K562 (cell line): ENCODE measurements at places on chromosomes 12 and 14. TPM values are rescaled to one million over a fixed set of nuclear protein-coding genes. Genes with fewer than 3 reads are reported as not detected.

DNA sequence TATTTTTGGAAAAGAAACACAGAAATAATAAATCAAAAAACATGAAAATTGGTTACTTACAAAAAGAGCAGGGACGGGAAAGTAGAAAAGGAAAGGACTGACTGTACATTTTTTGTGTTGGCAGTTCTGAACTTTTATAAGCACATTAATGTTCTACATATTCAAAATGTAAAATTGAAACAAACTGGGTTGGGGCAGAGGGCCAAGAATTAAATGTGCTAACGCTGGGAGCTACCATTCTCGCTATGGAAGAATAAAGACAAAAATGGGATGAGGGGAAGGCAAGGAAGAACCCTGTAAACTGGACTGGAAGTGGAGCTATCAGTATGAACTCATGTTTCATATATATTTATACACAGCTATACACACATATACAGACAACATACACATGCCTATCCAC, 24.5 kb downstream of the ATP2B1 start:
- no peak overlapping the region; the same call in 2 of the 3 replicates for H3K27ac ChIP-seq
- H3K4me3 ChIP-seq: no peak overlapping the region
- no peaks in the 10 kb centered on the region for H3K27me3 ChIP-seq
- H3K36me3 ChIP-seq: peaks cover 2% of the 10 kb centered on the region
- peaks cover 14% of the 10 kb centered on the region; the same call in 2 of the 3 replicates for H3K4me1 ChIP-seq
- DNase-seq: no peak

GRCh38 chr14:101064121-101064661, 160.7 kb upstream of the RTL1 start:
- H3K36me3 ChIP-seq: no peaks in the 10 kb centered on the region
- DNase-seq: no peak
- H3K4me1 ChIP-seq: no peaks in the 10 kb centered on the region
- H3K4me3 ChIP-seq: no peak overlapping the region
- H3K27ac ChIP-seq: no peak overlapping the region

DNA sequence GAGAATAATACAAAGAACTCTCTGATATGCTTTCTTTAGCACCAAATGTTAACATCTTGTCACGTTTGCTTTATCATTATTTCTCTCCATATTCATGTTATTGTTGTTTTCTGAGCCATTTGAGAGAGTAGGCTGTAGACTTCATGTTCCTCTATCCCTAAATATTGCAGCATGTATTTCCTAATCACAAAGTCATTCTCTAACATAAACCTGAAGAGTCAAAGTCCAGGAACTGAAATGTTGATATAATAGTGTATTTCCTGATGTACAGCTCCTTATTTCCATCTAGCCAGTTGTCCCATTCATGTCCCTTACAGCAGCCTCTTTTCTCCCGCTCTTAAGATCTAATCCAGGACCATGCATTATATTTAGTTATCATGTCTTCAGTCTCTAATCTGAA, 72.8 kb downstream of the SPATS2 start:
- H3K27ac ChIP-seq: no peak overlapping the region
- H3K36me3 ChIP-seq: no peaks in the 10 kb centered on the region
- no peak overlapping the region for H3K4me3 ChIP-seq
- no peak for DNase-seq
- H3K27me3 ChIP-seq: no peaks in the 10 kb centered on the region
- no peaks in the 10 kb centered on the region; the same call in 1 of the 2 replicates for H3K4me1 ChIP-seq

GRCh38 chr14:51369814-51370213, 129.8 kb downstream of the TMX1 start:
- DNase-seq: peak; percentile 19
- no peak overlapping the region for H3K4me3 ChIP-seq
- H3K27me3 ChIP-seq: no peaks in the 10 kb centered on the region
- no peak overlapping the region for H3K27ac ChIP-seq

Gene KLRG1
- polyA plus RNA-seq: 2.0 and 3.1 TPM in 2 replicates

- H3K27me3 ChIP-seq: no peaks in the 10 kb centered on the region
- H3K4me1 ChIP-seq: peaks cover 5% of the 10 kb centered on the region; the same call in 2 of the 3 replicates
- DNase-seq: no peak
- no peak overlapping the region for H3K4me3 ChIP-seq
- H3K36me3 ChIP-seq: peaks cover 43% of the 10 kb centered on the region
- H3K27ac ChIP-seq: no peak overlapping the region
These were observed 8.5 kb downstream of the MAPKAPK5 start for GRCh38 chr12:111850526-111850925.

Gene RBP5
- polyA plus RNA-seq: 12.2 and 12.5 TPM in 2 replicates

Gene KRT85
- polyA plus RNA-seq: not detected in 2 replicates

DNA sequence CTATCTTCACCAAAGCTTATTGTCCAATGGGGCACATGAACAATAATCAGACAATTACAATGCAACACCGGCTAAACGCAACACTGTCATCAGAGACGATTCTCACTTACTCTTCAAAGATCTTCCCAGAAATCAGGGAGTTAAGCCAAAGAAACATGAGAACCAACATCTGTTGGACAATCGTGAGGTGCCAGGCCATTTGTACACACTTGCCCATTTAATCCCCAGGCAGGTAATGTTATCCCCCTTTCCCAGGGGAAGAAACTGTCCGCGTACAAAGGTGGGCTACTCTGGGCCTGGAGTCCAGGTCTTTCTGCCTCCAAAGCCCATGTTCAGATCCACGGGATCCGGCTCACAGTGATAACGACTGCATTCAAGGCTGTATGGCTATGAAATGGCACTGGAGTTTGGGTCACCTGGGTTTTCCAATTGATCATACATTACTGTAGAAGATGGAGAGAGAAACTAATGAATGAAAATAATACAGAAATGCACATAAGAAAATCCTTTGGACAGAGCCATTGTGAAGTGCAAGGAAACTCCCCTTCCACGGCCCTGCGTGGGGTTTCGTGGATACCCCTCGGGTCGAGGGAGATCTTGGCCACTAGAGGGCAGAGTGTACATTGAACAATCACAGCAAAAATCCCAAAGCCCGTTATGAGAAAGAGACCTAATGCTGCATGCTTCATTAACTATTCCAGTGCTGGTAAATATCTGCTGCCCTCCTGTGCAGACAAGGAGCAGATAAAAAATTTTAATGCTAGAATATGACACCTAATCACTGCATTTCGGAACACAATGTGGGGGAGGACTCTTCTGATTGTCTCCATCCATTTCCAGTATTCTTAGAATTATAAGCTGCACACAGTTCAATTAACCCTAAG, 111.4 kb downstream of the EGLN3 start:
- peaks cover 5% of the 10 kb centered on the region for H3K4me1 ChIP-seq
- no peaks in the 10 kb centered on the region for H3K36me3 ChIP-seq
- H3K4me3 ChIP-seq: no peak overlapping the region
- H3K27ac ChIP-seq: no peak overlapping the region

DNA sequence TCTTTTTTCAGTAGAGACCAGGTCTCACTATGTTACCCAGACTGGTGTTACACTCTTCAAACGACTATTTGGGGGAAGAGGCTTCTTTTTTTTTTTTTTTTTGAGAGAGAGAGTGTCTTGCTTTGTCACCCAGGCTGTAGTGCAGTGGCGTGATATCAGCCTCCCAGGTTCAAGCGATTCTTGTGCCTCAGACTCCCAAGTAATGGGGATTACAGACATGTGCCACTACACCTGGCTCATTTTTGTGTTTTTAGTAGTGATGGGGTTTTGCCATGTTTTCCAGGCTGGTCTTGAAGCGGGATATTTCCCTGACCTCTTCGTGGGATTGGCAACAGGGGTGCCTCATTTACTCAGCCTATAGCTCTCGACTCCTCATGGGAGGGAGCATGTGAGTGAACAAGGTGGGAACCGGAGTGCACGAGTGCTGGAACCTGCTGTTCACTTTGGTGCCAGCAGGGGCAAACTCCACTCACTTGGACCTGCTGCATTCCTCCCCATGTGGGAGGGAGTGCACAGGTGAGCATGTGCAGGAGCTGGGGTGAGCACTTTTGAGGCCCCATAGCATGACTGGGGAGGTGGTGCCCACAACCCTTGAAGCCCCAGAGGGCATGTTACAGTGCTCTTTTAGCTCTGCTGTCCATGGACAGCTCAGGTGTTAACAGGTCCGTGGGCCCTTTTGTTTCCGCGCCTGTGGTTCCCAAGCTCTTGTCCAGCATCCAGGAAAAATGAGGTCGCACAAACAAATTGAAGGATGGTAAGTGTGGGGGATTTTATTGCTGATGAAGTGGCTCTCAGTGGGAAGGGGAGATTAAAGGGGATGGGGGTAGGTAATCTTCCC, 79.1 kb upstream of the HECTD1 start:
- DNase-seq: peak; percentile 22
- no peaks in the 10 kb centered on the region for H3K36me3 ChIP-seq
- no peaks in the 10 kb centered on the region for H3K27me3 ChIP-seq
- H3K4me3 ChIP-seq: no peak overlapping the region

- peak; percentile 39 for DNase-seq
- no peaks in the 10 kb centered on the region for H3K27me3 ChIP-seq
- no peaks in the 10 kb centered on the region for H3K4me1 ChIP-seq
- no peak overlapping the region for H3K4me3 ChIP-seq
- H3K36me3 ChIP-seq: no peaks in the 10 kb centered on the region
- no peak overlapping the region for H3K27ac ChIP-seq
These were observed 62.7 kb downstream of the GALNT4 start for GRCh38 chr12:89461649-89462612.

DNA sequence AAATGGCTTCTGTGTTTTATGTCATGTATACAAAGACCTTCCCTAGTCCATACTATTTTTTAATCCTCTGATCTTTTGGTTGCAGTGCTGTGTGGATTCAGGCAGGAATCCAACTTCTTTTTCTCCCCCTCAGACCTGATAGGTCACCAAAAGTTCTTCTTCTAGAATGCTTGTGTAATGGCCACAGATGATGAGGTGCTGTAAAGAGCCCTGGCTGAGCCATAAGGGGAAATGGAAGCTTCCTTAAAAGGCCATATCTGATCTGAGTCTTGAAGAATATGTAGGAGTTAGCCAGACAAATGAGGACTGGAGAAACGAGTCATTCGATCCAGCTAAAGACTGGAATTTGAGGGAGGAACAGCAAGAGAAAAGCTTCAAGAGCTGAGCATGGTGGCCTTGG, 353.9 kb downstream of the PCNX1 start:
- no peaks in the 10 kb centered on the region for H3K4me1 ChIP-seq
- H3K27ac ChIP-seq: no peak overlapping the region
- H3K36me3 ChIP-seq: no peaks in the 10 kb centered on the region
- no peak overlapping the region for H3K4me3 ChIP-seq

GRCh38 chr12:80353254-80353653, 90.8 kb upstream of the PTPRQ start:
- no peak overlapping the region for H3K4me3 ChIP-seq
- no peak overlapping the region for H3K27ac ChIP-seq
- no peaks in the 10 kb centered on the region for H3K27me3 ChIP-seq
- no peaks in the 10 kb centered on the region for H3K36me3 ChIP-seq
- H3K4me1 ChIP-seq: no peaks in the 10 kb centered on the region

DNA sequence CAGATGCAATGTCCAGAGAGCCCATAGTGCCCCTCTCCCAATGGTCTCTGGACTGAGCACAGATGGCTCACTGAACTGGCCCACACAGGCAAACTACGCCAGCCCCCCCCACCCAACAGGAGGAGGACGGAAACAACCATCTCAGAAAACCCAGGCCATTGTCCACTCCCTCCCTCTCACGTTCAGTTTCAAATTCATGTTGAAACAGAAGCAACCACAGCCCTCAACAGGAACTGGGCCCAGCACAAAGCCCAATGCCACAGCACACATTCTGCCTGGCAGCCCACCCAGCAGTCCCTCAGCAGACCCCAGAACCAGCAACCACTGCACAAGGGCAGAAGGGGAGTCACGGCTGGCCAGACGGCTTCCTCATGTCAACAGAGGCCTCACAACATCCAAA, 10.6 kb downstream of the CCDC88C start:
- no peak overlapping the region for H3K4me3 ChIP-seq
- no peak for DNase-seq
- no peaks in the 10 kb centered on the region for H3K27me3 ChIP-seq
- H3K27ac ChIP-seq: no peak overlapping the region
- H3K4me1 ChIP-seq: peaks cover 15% of the 10 kb centered on the region; the same call in 2 of the 3 replicates

DNA sequence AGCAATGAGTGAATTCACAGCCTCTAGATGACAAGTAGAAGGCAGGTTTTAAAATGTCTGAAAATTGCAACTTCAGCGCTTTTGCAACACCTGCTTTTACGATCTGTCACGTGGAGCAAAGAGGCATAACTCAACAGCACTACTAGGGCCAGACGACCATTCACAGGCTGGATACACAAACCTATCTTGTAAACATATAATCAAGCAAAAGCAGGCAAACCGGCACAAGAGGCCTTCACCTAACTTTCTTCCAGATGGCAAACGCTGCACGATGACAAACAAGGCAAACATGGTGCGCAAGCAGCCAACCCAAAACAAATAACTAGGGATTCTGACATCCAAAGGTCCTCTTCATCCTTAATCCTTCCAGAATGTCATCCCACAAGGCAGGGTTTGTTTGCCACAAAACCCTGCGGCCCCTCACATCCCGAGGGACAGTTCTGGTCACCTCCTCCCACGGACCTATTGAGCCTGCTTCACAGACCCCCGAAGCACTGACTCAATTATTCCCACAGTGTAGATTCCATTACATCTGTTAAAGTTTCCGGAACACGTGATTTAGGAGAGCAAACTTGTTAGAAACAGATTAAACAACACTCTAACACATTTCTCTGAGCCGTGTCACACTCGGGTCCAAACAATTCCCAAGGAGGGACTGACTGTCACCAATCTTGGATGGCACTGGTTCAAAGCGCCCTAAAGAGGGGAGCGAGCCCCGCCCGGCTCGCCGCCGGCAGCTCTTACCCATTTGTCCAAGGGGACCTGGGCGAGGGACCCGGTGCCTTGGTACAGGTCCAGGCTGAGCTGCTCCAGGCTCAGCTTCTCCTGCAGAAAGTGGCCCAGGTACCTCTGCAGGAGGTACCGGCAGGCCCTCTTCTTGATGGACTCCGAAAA, 823 bp downstream of the ATG2B start:
- DNase-seq: peak; percentile 69
- 0 out of 3 replicates have a peak, but pooled peaks cover 4% of the 10 kb centered on the region for H3K36me3 ChIP-seq
- H3K27ac ChIP-seq: peak overlapping the region; percentile 78
- peaks cover 15% of the 10 kb centered on the region for H3K4me1 ChIP-seq
- H3K27me3 ChIP-seq: no peaks in the 10 kb centered on the region

DNA sequence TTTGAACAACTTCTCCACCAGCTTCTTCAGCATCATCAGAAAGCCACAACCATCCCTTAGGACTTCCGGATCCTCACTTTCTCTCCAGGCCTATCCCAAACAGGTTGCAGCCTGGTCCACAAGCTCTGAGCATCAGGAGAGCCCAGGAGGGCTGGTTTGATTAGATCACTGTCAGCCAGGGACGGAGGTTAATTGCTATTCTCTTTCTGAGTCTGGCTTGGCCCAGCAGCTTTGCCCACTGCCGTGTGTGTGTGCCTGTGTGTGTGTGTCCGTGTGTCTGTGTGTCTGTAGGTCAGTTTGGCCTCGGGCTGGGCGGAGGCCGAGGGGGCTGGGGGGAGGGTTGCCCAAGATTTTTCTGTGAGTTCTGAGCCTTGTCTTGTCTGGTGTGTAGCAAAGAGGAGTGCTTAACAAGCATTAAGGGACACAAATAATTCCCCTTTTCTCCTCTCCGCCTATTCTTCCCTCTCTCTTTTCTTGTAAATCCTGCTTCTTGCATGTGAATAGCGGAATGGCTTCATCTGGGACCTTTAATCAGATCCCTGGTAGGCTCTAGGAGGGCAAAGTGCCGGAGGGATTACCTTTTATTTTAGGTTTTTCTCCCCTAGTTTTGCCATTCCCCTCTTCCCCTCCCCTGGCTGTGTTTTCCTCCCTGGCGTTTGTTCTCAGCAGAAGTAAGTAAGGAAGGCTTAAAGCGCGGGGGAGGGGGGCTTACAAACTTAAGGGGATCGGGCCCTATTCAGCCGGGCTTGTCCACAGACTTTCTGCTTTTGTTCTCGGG, 138.2 kb upstream of the LHX5 start:
- no peak overlapping the region for H3K4me3 ChIP-seq
- H3K27me3 ChIP-seq: no peaks in the 10 kb centered on the region
- no peaks in the 10 kb centered on the region for H3K36me3 ChIP-seq
- H3K27ac ChIP-seq: no peak overlapping the region
- peaks cover 8% of the 10 kb centered on the region; the same call in 1 of the 2 replicates for H3K4me1 ChIP-seq
- no peak for DNase-seq
